ENCODE measurements at places on chromosomes 2 and 18.

GRCh38 chr2:212032032-212032431, 506.6 kb downstream of the ERBB4 start:
- peak; percentile 60 for DNase-seq

DNA sequence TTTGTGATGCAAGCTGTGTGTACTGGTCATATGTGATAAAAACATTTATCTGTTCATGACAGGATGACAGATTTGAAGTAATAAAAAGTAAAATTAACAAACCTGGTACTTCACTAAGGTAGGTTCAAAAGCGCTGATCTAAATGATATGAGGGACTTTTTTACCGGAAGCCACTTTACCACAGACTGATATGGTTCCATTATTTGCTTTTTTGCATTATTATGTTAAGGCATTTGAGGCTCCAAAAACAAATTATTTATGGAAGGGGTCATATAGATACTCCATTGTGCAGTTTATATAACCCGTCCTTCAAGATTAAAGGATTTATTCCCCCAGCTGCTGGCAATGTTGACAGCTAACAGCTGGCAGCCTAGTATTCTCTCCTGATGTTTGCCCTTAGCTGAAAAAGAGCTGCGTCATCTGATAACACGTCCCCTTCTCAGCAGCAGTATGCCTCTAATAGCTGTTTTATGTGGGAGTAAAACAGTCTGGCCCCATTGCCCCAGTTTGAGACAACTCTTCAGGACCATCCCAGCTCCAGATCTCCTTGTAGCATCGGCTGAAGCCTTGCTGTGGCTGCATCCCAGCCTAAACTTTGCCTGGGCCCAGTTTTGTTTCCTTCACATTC, 84.8 kb upstream of the XIRP2 start:
- DNase-seq, result no peak

- no peak for DNase-seq
These were observed 17.8 kb downstream of the DOK1 start for GRCh38 chr2:74572178-74572925.

DNA sequence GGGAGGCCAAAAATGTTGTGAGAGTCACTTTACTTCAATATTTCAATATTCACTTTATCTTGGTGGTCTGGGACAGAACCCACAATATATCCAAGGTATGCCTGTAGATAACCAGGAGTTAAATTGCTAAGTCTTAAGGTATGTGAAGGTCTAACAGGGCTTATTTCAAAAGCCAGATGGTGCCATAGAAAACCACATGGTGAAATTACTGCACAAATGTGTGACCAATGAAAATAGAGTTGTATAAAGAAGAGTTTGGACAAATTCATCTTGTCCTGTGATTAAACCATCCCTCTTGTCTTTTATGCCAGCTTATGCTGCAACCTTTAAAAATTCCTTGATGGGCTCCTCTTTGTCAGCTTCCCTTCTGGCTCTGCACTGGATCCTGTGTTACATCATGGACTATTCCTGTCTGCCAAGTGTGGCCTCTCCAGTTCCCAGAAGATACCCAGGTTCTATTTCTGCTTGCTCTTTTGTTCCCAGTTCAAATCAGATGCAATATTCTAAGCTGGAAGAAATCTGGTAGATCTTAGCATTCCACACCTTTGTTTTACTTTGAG, 46.8 kb downstream of the ANTXR1 start:
- DNase-seq, result no peak

- peak; percentile 81 for DNase-seq
These were observed 8.7 kb upstream of the TXNDC2 start for GRCh38 chr18:9876867-9877654.

- DNase-seq, result no peak
These were observed 137.2 kb upstream of the CXCR4 start for GRCh38 chr2:136255127-136255526.

- DNase-seq, result no peak
These were observed 136.9 kb downstream of the MAIP1 start for GRCh38 chr2:200092235-200092634.

DNA sequence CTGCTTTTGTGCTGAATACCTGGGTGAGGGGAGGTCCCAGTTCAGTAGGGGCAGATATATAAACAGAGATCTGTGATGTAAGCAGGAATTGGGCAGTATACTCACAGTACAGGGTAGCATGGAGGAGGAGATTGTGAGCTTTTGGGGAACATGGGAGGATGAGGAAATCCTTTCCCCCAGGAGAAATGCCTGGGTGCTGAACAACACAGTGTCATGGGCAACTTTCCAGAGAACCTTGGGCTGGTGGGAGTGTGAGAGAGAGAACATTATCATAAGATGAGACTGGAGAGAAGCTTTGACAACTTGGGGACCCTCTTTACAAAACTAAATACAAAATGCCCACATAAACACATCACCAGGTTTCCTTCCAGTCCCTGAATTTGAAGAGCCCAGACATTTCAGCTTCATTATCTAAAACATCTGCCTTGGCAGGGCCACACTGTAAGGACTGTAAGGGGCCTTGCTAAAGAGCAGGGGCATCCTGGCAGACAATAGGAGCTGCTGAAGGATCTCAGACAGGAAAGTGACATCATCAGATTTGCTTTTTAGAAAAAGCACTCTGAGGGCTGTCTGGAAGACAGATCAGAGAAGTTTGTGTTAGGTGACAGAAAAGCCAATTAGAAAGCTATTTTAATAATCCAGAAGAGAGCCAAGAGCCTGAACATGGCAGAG, 303.1 kb upstream of the FBXO11 start:
- peak; percentile 52 for DNase-seq

- DNase-seq, result no peak
These were observed 122.6 kb downstream of the DYSF start for GRCh38 chr2:71575966-71576365.

DNA sequence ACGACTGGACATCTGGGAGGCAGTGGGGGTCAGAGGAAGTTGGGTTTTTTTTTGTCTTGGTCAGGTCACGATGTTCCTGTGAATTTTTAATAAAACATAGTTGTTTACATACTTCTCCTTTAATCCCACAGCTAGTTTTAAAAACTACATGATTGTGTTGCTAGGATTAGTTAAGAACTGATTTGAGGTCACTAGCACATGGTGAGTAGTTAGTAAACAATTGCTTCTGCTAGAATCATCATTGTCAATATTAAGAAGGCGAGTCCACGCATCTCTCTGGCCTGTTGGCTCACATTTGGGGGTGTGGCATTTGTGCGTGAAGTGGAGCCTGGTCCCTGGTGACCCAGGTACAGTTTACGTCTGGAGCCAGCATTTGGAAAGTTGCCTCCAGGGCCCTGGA, 59.4 kb downstream of the AGAP1 start:
- DNase-seq, result no peak

GRCh38 chr18:7338846-7339245, 108.0 kb downstream of the LRRC30 start:
- DNase-seq, result peak; percentile 34

DNA sequence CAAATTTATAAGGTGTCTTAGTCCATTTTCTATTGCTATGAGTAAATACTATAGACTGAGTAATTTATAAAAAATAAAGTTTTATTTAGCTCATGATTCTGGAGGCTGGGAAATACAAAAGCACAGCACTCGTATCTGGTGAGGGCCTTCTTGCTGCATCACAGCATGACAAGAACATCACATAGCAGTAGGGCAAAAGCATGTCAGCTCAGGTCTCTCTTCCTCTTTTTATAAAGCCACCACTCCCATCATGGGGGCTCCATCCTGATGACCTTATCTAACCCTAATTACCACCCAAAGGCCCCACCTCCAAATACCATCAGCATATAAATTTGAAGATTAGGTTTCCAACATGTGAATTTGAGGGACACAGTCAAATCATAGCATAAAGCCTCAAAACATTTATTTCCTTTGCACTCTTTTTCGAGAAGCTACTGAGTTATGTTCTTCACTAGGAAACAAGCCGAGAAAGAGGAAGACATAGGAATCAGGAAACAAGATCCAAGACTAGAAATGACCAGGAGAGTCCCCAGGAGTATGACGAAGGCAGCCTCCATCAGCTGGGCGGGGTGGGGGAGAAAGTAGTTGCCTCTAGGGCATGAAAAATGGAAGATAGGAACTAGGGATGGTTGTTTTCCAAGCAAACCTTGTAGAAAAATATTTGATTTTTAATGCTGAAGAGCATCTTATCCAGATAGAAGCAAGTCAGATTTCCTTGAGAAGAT, 24.1 kb upstream of the NABP1 start:
- no peak for DNase-seq

- DNase-seq, result peak; percentile 74
These were observed 19.0 kb downstream of the TMSB10 start for GRCh38 chr2:84924173-84925106.

DNA sequence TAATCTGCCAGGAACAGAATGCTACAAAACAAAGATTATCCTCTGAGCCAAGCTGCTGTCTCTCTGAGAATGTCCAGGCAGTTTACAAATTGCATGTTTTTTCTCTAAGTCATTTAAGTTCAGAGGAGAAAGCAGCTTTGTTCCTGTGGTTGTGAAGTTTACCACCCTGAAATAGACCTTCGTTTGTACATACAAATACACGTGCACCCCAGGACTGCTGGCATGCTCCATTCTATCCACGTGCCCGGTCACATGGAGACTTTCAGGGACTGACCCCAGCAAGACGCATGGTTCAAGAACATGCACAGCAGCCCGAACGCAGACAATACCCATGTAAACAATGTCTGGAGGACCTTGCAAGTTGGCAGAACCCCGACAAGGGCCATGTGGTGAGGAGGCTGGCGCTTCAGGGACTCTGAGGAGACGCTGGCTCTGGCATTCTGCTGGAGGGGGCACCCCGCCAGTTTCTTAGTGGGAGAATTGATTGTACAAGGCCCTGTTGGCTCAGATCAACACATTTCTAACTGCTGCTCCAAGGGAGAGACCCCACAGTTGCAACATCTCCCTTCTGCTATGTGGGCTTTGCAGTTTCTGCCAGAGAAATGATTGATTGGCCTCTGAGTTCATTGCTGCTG, 33.3 kb downstream of the FAM178B start:
- DNase-seq, result no peak

DNA sequence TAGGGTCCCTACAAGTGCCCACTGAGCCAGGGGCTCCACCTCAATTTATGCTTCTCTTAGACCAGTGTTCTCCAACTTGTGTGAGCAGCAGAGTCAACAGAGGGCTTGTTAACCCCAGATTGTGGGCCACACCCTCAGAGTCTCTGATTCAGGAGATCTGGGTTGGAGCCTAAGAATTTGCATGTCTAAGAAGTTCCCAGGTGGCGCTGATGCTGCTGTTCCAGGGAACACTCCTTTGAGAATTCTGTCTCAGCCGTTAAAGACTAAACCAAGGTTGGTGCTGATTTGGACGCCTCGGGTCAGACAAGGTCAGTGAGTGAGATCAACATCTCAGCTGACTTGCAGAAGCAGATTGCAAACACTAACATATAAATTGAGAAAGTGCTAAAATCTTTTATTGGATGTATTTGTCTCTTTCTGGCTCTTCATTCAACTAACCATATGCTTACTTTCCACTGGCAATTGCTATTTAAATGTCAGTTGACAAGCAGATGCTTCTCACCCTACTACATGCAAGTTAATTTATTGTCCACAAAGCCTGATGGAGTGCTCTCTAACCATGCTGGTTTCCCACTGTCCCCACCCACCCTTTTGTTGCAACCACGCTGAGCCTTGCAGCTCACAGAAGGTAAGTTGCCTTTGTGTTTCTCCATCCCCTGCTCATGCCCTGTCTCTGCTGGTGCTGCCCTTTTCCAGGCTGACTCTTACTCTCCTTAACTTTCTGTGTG, 31.5 kb downstream of the LYPD1 start:
- no peak for DNase-seq

- no peak for DNase-seq
These were observed 119.1 kb downstream of the BMPR2 start for GRCh38 chr2:202495230-202495604.

DNA sequence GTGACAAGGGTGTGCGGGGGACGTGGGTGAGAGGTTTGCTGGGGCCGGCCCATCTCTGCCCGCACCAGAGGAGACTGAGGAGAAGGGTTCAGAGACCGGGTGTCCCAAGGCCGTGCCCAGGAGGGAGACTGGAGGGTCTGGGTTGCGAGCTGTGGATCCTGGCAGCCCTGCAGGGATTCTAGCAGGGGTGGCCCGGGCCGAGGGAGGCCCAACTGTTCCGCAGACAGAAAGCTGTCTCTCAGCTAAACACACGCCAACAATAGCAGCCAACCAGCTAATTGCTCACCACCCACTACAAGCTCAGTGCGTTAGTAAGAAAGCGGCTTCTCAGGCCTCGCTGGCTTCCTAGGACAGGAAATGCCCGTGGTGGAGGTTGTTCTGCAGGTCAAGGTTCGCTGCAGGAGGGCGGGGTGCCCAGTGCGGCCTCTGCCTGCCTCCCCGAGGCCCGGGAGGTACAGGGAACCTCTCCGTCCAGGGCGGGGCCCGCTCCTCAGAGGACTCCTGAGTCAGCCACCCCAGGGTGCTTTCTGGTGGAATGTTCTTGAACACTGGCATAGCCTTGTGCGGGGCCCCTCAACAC, 282.0 kb upstream of the PXDN start:
- DNase-seq, result no peak

DNA sequence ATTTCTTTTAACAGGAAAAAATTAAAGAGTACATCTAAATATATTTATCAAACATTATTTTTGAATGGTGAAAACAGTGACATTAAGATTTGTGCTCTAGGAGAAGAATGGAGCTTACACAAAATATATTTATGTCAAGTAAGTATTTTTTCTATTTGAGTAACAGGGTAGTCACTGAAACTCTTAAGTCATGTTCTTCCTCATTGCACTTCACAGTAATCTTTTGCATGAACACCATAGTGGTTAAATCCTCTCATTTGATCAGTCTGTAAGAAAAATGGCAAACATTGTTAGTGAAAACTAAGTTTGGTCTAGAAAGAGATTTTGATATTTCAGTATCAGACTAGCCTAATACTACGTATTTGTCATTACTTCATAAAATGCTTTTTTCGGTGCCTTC, 8.1 kb downstream of the GMCL1 start:
- DNase-seq, result no peak

DNA sequence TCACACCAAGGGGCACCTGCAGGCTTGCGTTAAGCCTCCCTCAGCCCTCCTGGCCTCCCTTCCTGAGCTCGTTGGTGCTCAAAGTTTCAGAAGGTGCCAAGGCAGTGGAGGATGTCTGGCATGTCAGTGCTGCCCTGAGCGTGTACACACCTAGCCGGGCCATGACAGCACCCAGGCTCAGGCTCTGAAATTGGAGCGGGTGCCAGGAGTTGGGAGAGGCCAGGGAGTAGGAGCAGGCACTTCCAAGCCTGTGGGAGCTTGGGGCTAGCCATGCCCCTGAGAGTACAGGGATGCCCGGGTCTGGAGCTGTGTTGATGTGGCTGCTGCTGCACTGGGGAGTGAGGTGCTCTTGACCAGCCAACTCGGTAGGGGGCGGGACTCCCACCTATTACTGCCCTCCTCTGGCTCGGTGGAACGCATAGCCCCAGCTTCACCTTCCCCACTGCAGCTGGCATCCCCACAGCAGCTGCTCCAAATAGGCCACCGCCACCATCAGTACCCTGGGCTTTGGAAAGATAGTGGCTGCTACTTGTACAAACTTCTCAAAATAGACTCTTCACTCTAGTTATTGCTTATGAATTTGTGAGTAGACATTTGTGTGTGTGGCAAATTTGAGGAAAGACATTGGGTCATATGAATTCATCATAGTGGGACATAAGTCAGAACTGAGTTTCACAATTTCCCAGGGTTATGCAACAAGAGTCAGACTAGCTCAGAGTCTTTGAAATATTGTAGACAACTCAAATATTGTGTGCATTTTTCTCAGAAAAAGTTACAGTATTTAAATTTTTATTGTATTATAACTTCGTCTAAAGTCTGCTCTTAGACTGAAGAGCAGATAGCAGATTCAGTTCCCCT, 6.8 kb upstream of the PCARE start:
- peak; percentile 32 for DNase-seq
